ENCODE measurements at places on chromosomes 1 and 21. TPM values are rescaled to one million over a fixed set of nuclear protein-coding genes. Genes with fewer than 3 reads are reported as not detected.

DNA sequence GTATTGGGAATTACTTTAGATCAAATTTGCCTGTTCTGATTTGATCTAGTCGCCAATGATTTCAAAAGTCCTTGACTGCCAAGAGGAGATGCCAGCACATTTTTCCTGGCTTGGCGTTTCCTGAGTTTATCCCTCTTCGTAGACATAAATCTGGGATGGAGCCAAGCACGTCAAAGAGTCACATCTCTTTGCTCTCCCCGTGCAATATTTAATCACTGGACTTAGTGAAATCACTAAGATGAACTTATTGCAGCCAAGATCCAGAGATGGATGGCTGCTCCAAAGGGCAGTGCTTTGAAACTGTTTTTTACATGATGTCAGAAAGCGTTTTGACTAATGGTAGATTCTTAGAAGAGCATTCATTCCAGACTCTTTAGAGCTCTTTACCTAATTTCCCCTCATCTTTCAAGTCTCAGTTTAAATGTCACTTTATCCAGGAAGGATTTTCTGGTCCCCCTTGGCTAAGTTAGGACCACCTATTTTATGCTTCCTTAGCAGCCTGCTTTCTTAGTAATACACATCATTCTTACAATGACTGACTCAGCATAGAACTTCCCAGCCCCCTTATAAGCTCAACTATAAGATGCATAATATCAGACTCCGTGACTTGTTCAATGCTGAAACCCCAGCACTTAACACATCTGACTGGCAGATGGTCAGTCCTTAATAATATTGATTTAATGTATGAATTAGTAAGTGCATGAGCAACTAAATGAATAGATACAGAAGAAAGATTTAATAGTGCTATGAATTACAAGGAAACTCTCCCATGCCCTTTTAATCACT lies 94.4 kb upstream of the GREM2 start:
- no peaks in the 10 kb centered on the region for H3K4me1 ChIP-seq
- DNase-seq: no peak
- H3K27me3 ChIP-seq: no peaks in the 10 kb centered on the region
- no peak overlapping the region for H3K27ac ChIP-seq
- no peaks in the 10 kb centered on the region for H3K36me3 ChIP-seq
- H3K4me3 ChIP-seq: no peak overlapping the region

- no peak for DNase-seq
- no peaks in the 10 kb centered on the region for H3K36me3 ChIP-seq
- H3K27ac ChIP-seq: no peak overlapping the region
- no peak overlapping the region for H3K4me3 ChIP-seq
These were observed 67.0 kb downstream of the ARHGEF16 start for GRCh38 chr1:3521426-3521825.

DNA sequence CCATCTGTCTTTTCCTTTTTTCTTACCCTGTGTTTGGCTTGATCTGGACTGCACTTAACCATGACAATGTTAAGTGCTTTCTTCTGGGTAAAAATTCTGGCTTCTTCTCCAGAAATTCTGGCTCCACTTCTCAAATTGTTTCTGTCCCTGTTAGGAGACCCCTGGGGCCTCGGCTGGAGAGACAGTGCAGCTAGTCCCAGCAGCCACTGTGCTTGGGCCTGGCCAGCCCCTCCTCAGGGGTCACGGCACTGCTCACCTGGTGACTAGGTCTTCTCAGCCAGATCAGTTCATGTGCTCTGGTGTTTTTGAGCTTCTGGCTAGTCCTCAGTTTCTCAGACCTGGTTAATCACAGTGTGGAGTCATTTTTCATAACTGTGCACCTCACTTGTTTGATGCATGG lies 72.4 kb downstream of the ADARB1 start:
- H3K27me3 ChIP-seq: no peaks in the 10 kb centered on the region
- peak; percentile 53 for DNase-seq
- H3K4me3 ChIP-seq: no peak overlapping the region
- H3K27ac ChIP-seq: no peak overlapping the region
- peaks cover 23% of the 10 kb centered on the region for H3K4me1 ChIP-seq
- H3K36me3 ChIP-seq: peaks cover 5% of the 10 kb centered on the region

DNA sequence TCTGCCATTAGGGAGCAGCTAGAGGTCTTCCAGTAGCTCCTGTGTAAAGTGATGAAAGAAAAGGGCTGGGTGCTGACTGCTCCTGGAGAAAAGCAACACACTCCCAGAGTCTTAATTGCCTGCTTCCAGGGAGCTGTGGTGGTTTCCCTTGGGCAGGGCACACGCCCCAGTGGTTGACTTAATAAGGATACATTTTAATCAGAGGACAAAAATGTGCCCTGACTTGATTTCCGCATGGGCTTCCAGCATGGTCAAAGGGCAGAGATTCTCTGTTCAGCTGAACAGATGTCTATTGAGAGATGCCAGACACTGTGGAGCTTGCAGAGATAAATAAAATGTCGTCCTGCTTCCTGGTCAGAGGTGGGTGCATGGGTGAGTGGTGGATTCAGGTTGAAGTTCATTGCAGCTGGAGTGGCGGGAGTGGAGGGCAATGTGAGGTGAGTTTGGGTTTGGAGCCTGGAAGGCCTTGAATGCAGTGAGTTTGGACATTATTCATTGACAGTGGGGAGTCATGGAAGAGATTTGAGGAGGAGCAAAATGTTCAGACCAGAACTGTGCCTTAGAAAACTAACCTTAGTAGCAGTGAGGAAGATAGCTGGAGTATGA lies 16.0 kb downstream of the QSOX1 start:
- no peaks in the 10 kb centered on the region for H3K36me3 ChIP-seq
- peak; percentile 21 for DNase-seq
- no peak overlapping the region for H3K27ac ChIP-seq
- peaks cover 22% of the 10 kb centered on the region for H3K4me1 ChIP-seq
- no peak overlapping the region for H3K4me3 ChIP-seq

GRCh38 chr1:203612932-203613682 lies 13.5 kb upstream of the ATP2B4 start:
- no peak for DNase-seq
- H3K27ac ChIP-seq: no peak overlapping the region

- no peak overlapping the region for H3K4me3 ChIP-seq
- H3K4me1 ChIP-seq: no peaks in the 10 kb centered on the region
- H3K27me3 ChIP-seq: no peaks in the 10 kb centered on the region
- no peaks in the 10 kb centered on the region for H3K36me3 ChIP-seq
- no peak for DNase-seq
These were observed 179.1 kb downstream of the PSMG1 start for GRCh38 chr21:39003982-39004633.

DNA sequence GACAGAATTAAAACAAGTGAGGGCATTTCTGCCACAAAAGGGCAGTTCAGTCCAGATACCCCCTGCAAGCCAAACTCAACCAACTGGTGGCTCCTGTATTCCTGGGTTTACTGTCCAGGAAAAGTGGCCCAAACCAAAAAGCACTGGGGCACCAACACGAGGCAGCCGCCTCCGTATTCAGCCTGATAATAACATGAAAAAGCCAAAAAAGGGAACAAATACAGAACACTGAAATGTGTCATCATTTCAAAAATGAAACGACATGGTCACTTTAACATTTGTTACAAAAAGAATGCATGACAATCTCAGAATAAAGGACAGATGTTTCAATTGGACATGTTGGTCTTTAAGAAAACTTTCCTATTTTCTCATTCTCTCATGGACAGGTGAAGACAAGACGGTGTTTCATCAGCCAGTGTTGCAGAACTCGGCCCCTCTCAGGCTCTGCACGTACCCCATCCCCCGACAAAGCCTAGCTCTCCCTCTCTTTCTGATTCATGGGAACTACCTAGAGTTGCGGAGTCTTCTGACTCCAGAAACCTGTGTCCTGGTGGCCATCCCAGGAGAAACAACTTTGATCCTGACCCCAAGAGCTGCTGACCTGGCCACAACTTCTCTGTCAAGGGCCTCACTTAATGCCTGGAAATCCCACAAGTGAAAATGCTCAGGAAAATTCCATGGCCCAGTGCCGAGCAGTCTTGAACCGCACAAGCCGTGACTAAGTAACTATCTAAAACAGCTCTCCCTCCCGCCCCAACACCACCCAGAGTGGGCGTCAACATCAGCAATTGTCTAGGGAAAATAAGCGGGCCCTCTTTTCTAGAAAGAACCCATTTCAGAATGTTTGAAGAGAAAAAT lies 27.1 kb downstream of the ZBTB17 start:
- H3K27ac ChIP-seq: peak overlapping the region; percentile 91
- H3K36me3 ChIP-seq: peaks cover 21% of the 10 kb centered on the region
- peaks cover 60% of the 10 kb centered on the region for H3K4me1 ChIP-seq
- peak overlapping the region; percentile 20 for H3K4me3 ChIP-seq
- DNase-seq: peak; percentile 92

DNA sequence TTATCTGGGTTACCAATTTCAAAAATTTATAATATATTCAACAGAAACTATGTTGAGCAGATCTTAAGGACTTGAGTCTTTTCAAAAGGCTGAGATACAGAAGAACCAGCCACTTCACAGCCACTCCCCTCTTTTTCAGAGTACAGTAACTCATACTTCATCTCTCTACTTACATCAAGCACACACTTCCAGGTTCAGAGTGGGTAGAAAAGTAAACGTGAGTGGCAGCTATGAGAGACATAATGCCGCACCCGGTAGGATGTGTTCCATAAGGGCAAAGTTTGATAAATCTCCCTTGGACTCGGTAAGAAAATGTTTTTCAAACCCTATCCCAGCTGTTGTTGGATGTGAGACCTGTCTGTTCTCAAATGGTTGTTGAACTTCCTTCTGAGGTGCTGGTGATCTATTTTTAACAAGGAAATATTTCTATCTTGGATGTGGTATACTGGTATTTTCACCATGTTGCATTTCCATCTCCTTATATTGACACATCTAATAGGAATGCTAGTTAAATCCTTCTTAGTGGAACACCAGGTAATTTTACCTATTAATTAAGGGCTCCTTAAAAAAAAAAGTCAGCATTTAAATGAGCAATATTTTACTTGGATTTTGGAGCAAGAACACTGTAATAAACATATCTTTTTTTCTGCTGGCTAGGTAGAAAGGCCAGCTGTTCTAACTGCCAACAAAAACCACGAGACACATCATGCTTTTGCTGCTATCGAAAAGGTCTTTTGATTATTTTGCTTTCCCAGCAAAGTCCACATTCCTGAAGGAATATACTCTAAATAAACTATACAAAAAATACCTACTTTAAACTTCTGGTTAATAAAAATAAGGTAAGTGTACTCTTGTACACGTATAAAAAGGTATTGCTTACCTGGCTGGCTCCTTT lies 28.2 kb downstream of the CNN3 start:
- H3K36me3 ChIP-seq: peaks cover 28% of the 10 kb centered on the region
- peaks cover 48% of the 10 kb centered on the region for H3K4me1 ChIP-seq
- no peak for DNase-seq
- H3K27me3 ChIP-seq: no peaks in the 10 kb centered on the region
- peak overlapping the region; percentile 47 for H3K27ac ChIP-seq

- H3K36me3 ChIP-seq: no peaks in the 10 kb centered on the region
- no peak overlapping the region for H3K27ac ChIP-seq
- DNase-seq: no peak
- H3K4me3 ChIP-seq: no peak overlapping the region
- H3K27me3 ChIP-seq: peaks cover 10% of the 10 kb centered on the region
These were observed 7.3 kb downstream of the OR2C3 start for GRCh38 chr1:247528812-247529474.

DNA sequence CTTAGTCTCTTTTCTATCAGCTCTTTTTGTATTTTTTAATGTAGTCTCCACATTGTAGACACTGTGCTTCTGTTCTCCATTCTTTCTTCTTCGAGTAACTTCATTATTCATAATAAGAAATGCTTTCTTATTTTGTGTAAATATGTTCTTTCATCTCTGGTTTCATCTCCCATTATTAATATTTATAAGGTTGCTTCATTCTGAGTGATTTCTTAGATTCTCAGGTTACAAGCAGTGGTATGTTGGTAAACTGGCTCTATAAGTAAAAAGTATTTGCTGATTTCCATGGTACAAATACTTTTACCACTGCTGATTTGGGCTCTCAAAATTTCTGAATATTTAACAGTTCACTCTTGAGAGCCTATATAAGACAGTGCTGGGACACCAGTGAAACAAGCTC lies 81.3 kb downstream of the CDC14A start:
- no peak for DNase-seq
- H3K27me3 ChIP-seq: no peaks in the 10 kb centered on the region
- H3K36me3 ChIP-seq: no peaks in the 10 kb centered on the region
- H3K4me1 ChIP-seq: no peaks in the 10 kb centered on the region
- no peak overlapping the region for H3K27ac ChIP-seq

DNA sequence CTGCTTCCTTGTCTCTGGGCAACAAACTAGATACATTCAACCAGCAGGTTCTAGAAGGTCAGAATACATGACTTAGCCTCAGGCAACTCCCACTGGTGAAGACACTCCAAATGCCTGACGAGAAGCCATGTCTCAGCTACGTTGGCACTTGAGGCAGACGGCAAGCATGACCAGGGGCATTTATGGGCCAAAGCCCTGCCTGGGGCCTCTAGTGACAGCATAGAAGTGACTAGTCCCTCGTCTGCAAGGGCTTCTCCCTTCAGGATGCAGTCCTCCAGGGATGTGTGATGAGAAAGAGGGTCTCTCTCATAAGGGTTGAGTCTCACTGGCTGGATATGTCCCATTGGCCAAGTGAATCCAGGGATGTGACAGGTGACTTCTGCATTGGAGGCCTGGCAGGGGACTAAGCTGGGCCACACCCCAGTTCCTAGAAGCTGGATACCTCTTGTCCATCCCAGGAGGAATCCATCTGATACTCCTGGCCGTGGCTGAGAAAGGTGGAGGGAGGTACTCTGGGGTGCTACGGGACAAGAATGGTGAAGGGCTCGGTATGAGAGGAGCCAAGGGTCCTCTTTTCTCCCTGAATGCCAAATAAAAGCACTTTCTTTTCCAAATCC lies 148.6 kb upstream of the HMGB4 start:
- DNase-seq: no peak
- no peak overlapping the region for H3K4me3 ChIP-seq
- H3K36me3 ChIP-seq: no peaks in the 10 kb centered on the region
- no peak overlapping the region for H3K27ac ChIP-seq
- H3K27me3 ChIP-seq: no peaks in the 10 kb centered on the region
- H3K4me1 ChIP-seq: no peaks in the 10 kb centered on the region

GRCh38 chr1:74699331-74699730 lies 25.7 kb upstream of the ERICH3 start:
- H3K27me3 ChIP-seq: no peaks in the 10 kb centered on the region
- no peaks in the 10 kb centered on the region for H3K36me3 ChIP-seq
- H3K27ac ChIP-seq: no peak overlapping the region
- H3K4me1 ChIP-seq: no peaks in the 10 kb centered on the region
- no peak overlapping the region for H3K4me3 ChIP-seq

- H3K36me3 ChIP-seq: no peaks in the 10 kb centered on the region
- no peak for DNase-seq
These were observed 736 bp upstream of the BARHL2 start for GRCh38 chr1:90717665-90718410.

- peak overlapping the region; percentile 90 for H3K4me3 ChIP-seq
- peak; percentile 94 for DNase-seq
- H3K36me3 ChIP-seq: no peaks in the 10 kb centered on the region
- peak overlapping the region; percentile 98 for H3K27ac ChIP-seq
- no peaks in the 10 kb centered on the region for H3K27me3 ChIP-seq
These were observed 816 bp downstream of the IL6R start for GRCh38 chr1:154405747-154406571.

The C21orf91 gene
- total RNA-seq: 6.4 TPM

The TNNI3K gene
- 4.6 TPM for total RNA-seq

The DNALI1 gene
- 13.0 TPM for total RNA-seq

The TEKT2 gene
- total RNA-seq: not detected

The PPIAL4G gene
- total RNA-seq: 0.28 TPM

The FAM131C gene
- total RNA-seq: not detected

The SIPA1L2 gene
- 34.3 TPM for total RNA-seq

The B4GALT2 gene
- total RNA-seq: 48.2 TPM

The UTS2 gene
- total RNA-seq: not detected

The GRHL3 gene
- total RNA-seq: not detected

The RNU5D-1 gene
- total RNA-seq: not detected
